ENCODE measurements at places on chromosomes 7 and 10.

GRCh38 chr7:126803060-126803665 lies 449.6 kb downstream of the GRM8 start:
- peak; percentile 73 for DNase-seq

DNA sequence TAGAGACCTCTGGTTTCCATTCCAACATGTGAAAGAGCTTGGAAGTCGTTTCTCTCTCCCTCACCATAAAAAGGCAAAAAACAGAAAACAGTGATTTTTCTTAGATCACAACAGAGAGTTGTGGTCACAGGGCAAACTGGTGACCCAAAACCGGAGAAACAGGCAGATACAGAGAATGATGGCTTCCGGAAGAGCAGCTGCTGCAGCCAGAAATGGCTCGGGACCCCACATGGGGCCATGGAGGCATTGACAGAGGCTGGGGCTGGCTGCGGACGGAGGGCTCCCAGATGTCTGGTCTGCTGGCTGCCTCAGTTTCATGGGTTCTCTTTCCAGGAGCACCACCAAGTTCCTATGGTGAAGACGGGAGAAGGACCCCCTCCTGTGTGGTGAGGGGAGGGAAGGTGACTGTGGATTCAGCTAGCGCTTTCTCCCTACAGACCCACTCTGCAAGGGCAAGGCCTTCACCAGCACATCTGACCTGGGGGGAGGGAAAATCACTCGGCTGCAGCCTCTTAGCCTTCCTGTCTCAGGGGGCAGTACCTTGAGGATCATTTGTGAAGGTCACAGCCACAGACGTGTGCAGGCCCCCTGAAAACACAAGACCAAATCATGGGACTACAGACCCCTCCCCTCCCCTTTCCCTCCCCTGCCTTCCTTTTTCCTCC lies 81.4 kb downstream of the WDR37 start:
- DNase-seq = no peak

GRCh38 chr7:140604760-140605159 lies 35.9 kb downstream of the DENND2A start:
- peak; percentile 40 for DNase-seq

DNA sequence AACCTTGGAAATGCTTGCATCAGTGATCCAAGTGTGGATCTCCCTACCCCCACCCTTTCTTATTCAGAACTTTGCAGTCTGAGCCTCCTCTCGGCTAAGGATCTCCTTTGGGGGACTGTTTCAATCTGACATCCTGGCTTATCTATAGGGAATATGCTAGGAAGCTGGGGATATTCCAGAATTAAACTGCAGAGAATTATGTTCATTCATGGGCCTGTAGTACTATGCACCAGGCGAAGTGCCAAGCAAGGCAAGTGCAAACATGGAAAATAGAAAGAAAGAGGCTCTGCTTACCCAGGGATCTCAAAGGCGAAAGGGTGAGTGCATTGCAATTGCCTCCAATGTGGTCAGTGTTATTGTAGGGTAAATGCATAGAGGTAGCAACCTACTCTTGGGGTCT lies 96.5 kb downstream of the CACNB2 start:
- DNase-seq = no peak

DNA sequence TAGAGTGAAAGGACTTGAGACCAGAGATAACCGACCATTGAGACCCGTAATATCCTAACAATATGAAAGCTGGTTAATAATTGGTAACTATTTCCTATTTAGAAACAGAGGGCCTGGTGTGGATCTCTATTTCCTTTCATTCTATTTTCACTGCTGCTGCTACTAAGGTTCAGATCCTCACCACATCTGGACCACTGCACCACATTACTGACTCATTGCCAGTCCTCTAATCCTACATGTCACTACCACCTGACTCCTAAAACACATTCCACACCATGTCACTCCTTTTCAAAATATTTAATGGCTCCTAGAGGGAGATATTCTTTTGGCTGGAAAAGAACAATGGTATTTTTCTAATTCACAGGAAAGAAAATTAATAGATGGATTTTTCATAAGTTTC lies 6.4 kb downstream of the USP54 start:
- DNase-seq = peak; percentile 39

GRCh38 chr10:34954142-34954541 lies 136.0 kb downstream of the CUL2 start:
- DNase-seq = no peak

DNA sequence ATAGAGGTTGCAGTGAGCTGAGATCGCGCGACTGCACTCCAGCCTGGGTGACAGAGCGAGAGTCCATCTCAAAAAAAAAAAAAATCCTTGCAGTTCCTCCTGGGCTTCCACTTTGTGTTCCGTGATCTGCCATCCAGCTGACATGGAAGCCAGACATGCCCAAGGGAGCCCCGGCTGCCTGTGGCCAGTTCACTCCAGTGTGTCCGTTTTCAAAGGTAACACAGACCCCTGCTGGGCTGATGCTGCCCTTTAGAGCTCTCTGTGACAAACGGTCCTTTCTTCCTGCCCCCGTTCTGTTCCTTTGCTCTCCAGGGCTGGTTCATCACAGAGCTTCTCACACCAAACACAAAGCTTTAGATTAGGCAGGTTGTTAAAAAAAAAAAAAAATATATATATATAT lies 130.8 kb downstream of the CUL2 start:
- DNase-seq = no peak

DNA sequence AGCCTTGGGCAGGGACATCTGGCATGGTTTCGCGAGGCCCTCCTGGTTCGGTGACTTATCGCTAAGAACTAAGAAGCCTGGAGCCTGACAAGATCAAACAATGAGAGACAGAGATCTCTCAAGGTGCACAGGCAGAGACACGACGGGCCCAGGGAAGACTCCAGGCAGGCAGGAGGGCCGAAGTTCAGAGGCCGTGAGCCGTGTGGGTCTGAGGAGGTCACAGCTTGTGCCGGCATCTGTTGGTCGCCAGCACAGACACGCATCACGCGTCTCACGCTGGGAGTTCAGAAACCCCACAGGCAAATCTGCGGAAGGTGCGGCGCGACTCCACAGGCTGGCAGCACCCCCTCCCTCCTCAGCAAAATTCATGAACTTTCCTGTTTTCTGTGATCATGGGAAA lies 314.0 kb downstream of the DNAJB6 start:
- DNase-seq = no peak

GRCh38 chr10:131944412-131944811 lies 37.3 kb downstream of the BNIP3 start:
- no peak for DNase-seq

DNA sequence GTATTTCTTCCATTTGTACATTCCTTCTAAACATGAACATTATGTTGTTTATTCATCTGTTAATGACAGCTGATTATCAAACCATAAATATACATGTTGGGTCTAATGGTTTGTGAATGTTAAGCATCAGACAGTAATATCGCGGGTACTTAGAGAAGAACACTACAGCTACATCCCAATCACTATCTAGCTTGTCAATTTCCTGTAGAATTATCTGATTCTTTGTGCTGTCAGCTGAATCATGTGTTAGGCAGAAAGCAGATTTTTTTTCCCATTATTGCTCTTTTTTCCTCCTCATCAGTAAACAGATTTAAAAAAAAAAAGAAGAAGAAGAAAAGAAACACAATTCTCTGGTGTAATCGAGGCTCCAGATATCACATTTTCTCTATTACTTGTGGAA lies 183.6 kb upstream of the CTBP2 start:
- DNase-seq = no peak

DNA sequence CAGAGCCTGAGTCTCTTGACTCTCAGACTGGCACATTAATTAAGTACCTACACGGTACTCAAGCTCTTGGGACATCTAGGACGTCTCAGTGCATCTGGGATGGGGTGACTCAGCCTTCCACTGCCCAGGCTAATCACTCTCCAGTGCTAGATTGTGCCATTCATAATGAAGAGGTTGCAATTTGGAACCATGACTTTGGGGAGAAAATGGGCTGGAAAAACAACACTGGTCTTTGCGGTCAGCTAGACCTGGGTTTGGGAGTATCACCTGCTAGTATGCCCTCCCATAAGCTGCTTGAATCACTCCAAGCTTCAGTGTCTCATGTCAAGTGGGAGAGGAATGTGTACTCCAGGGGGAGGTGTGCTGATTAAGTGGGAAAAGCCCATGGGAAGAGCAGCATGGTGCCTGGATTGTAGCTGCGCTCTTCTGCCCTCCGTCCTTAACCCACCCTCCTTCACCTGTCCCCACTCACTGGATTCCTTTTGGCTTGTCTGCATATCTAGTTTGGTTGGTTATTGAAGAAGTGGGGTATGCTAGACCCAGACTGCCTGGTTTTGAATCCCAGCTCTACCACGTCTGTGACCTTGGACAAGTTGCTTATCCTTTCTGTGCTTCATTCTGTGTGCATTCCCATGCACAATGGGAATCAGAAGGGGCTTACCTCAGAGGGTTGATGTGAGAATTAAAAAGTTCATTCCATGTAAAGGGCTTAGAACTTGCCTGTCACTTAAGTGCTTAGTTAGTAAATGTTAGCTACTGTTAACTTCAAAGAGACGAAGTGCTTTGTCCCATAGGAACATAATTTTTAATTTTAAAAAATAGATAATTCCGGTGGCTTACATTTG lies 3.8 kb downstream of the NFE2L3 start:
- DNase-seq = peak; percentile 80

- DNase-seq = no peak
Observed at GRCh38 chr7:32137059-32137458, 66.9 kb upstream of the PDE1C start.

GRCh38 chr7:50276483-50276882 lies 28.0 kb upstream of the IKZF1 start:
- DNase-seq = no peak

GRCh38 chr7:12619461-12620069 lies 49.0 kb downstream of the SCIN start:
- no peak for DNase-seq

- DNase-seq = no peak
Observed at GRCh38 chr10:92991513-92991912, 69.1 kb upstream of the CYP26C1 start.

- peak; percentile 85 for DNase-seq
Observed at GRCh38 chr10:122854648-122855047, 9.0 kb upstream of the CUZD1 start.

GRCh38 chr7:38066391-38066790 lies 111.7 kb upstream of the STARD3NL start:
- no peak for DNase-seq

- peak; percentile 55 for DNase-seq
Observed at GRCh38 chr7:33196221-33196620, 66.9 kb downstream of the BBS9 start.

- DNase-seq = peak; percentile 80
Observed at GRCh38 chr7:76326646-76327233, 24.3 kb downstream of the HSPB1 start.

GRCh38 chr10:93064874-93065660 lies 4.5 kb downstream of the CYP26C1 start:
- no peak for DNase-seq

DNA sequence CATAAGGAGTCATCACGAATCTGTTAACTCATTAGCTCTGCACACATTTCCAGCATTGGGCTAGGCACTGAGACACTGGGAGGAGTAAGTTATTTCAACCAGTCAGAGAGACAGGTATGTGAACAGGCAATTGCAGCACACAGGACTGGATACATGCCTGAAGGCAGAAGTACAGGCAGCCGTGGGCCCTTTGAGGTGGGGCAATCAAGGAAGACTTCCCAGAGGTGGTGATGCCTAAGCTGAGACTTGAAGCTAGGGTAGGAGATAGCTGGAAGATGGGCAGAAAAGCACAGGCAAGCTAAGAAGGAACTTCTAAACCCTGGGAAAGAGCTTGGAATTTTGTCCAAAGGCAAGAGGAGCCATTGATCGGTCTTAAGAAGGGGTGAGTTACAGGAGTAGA lies 249.7 kb downstream of the EMX2 start:
- DNase-seq = no peak

GRCh38 chr7:145398758-145399157 lies 562.9 kb upstream of the TPK1 start:
- DNase-seq = peak; percentile 73

DNA sequence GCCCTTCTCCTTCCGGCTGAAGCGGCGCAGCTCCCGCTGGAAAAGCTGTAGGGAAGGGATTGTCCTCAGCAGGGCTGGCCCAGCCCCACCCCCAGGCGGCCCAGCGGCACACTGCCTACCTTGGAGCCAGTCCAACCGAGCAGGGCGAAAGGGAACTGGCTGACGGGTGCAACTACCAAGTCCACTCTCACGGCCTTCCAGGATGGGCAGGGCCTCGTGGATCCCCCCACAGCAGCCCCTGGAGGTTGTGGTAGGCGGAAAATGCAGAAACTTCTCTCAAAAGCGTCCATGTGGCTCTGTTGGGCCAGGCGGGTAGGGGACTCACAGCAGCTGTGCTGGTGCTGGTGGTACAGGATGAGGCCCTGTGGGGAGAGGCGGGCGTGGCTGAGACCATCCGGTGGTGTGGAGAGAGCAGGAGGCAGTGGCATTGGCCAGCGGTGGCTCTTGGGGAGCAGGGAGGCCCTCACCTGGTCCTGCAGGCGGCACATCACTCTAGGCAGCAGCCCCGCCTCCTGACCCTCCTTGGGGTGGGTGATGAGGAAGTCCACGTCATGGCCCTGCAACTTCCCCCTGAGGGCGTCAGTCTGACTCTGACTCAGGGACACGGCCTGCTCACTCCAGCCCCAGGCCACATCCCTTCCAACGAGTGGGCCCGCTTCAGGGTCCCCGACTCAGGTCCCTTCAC lies 8.4 kb upstream of the PGAM2 start:
- DNase-seq = peak; percentile 79

DNA sequence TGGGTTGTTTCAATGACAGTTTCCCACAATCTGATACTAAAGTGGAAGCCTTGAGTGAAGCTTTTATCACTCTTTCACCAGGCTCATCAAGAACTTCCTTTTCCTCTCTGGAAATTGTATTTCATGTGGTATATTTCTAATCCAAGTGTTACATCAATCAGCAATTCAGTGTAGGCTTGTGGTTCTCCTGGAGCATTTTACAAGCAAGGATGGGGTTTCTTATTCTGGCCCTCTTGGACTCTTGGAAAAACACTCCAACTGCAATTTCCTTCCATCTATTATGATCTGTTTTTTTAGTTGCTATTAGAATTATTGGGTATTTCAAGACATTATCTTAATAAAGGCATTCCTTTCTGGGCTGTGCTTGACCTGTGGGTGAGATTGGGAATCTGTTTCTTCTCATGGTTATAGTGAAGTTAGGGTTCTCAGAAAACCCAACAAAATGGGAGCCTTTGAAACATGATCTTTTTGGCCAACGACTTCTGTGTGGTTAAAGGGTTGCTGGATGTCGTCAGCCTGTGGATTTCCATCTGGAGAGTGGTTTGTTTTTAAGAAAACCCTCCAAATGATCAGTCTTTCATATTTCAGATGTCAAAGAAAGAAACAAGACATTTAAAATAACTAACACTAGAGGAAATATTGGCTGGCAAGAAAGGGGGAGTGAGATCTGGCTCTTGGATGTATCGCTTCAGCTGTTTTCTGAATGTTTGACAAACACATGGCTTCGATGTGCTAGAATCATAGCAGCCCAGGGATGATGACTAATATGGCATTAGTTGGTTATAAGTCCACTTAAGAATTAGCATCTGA lies 540.2 kb downstream of the LRMDA start:
- DNase-seq = peak; percentile 38

DNA sequence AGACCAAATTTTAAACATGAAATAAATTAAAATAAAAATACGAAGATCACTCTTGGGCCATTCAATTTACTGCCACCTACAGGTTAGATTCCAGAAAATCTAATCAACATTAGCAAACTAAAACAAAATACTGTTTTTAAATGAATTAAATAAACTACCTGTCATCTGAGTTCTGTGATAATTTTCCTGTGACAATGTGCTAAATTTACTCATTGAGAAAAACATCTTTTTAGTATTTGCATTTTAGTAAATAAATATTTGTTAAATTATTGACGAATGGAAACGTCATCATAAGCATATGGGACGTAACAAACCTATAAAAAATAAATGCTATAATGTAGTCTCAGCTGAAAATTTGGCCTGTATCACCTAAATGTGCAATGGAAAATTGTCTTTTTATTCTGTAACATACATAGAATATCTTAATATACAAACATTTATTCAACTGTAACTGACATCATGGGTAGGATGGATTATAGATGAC lies 72.1 kb downstream of the ITGB8 start:
- peak; percentile 15 for DNase-seq
